ENCODE measurements at places on chromosomes 12 and 14. TPM values are rescaled to one million over a fixed set of nuclear protein-coding genes. Genes with fewer than 3 reads are reported as not detected.

The AMDHD1 gene
- total RNA-seq = 0.69 TPM

DNA sequence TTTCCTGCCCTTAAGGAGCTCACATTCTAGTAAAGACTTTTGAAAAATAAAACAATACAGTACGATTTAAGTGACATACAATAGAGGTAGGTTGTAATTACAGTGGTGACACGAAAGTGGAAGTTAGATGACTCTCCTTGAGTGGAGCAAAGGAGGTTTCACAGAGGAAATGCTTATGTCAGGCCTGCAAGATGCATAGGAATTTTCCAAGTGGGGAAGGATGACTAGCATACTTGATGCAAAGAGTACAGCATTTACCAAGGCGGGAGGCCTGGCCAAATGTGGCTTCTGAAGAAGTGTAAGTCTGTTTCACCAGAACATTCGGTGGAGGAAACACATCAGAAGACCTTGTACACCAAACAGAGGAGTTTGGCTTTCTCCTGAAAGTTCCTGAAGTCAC, 55.2 kb downstream of the ERO1A start:
- H3K4me3 ChIP-seq = no peak overlapping the region
- no peaks in the 10 kb centered on the region for H3K27me3 ChIP-seq
- H3K4me1 ChIP-seq = no peaks in the 10 kb centered on the region

DNA sequence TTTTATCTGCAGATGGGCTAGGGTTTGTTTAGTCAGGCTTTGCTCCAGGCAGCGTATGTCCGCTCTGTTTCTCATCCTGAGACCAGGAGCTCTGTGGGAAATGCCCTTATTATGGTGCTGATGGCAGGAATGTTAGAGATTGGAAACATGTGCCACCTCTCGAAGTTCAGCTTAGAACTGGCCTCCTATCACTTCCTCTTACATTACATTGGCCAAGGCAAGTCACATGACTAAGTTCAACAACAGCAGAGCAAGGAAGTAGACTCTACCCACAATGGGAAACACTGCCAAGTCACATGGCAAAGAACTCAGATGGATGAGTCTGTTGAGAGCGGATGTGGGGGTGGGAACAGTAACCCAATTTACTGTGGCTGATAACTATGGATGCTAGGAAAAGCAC, 161.9 kb upstream of the WSCD2 start:
- H3K27me3 ChIP-seq = no peaks in the 10 kb centered on the region
- no peak overlapping the region for H3K27ac ChIP-seq

- DNase-seq = no peak
- no peaks in the 10 kb centered on the region for H3K27me3 ChIP-seq
Measured at GRCh38 chr12:76464631-76465166, 94.9 kb downstream of the OSBPL8 start.

GRCh38 chr14:25887251-25887878, 710.5 kb downstream of the NOVA1 start:
- H3K27ac ChIP-seq = no peak overlapping the region
- H3K4me1 ChIP-seq = no peaks in the 10 kb centered on the region
- H3K4me3 ChIP-seq = no peak overlapping the region

GRCh38 chr14:72420749-72421474, 473.0 kb downstream of the DPF3 start:
- no peaks in the 10 kb centered on the region for H3K4me1 ChIP-seq
- no peaks in the 10 kb centered on the region for H3K36me3 ChIP-seq
- no peak overlapping the region for H3K4me3 ChIP-seq
- no peaks in the 10 kb centered on the region for H3K27me3 ChIP-seq
- no peak overlapping the region for H3K27ac ChIP-seq
- DNase-seq = peak; percentile 79

DNA sequence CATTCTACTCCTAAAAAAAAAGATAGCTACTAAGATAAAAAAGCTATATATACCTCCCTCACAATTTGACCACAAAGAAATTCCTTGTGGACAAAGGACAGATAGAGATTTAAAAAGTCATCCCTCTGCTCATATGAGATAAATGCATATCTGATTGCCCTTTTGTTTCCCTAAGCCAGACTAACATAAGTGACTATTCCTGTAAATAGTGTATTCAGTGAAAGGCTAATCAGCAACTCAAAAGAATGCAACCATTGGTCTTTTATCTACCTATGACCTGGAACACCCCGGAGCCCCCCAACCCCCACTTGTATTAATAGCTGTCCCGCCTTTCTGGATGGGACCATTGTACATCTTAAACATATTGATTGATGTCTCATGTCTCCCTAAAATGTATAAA, 6.3 kb upstream of the TMPO start:
- H3K27ac ChIP-seq = no peak overlapping the region
- no peaks in the 10 kb centered on the region for H3K4me1 ChIP-seq
- H3K4me3 ChIP-seq = no peak overlapping the region

DNA sequence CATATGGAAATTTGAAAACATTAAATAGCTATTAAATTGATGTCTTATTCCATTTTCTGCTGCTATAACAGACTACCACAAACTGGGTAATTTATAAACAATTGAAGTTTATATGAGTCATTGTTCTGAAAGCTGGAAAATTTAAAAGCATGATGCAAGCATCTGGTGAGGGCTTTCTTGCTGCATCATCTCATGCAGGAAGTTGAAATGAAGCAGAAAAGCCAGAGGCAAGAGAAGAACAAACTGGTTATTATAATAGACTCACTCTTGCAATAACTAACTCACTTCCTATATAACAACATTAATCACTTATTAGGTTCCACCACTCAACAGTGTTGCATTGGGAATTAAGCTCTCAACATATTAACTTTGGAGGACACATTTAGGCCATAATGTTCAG, 1277.4 kb downstream of the LRFN5 start:
- H3K4me3 ChIP-seq = no peak overlapping the region
- H3K36me3 ChIP-seq = no peaks in the 10 kb centered on the region
- H3K27ac ChIP-seq = no peak overlapping the region
- no peaks in the 10 kb centered on the region for H3K27me3 ChIP-seq
- H3K4me1 ChIP-seq = no peaks in the 10 kb centered on the region
- DNase-seq = no peak

DNA sequence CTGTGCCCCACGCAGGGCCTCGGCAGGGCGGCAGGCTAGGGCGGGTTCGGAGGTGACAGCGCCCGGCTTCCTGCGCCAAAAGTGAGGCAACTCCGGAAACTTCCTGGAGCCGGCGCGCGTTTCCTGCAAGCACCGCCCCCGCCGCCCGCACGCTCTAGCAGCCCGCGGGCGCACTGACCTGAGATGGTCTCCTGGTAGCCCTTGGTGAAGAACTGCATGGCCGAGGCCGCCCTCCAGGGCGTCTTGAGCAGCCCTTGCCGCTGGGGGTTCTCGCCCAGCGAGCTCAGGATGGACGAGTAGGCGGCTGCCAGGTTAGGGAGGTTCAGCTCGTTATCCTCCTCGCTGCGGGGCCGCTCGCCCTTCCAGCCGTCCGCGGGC, 494 bp downstream of the GCH1 start:
- H3K27me3 ChIP-seq = peaks cover 22% of the 10 kb centered on the region
- H3K4me1 ChIP-seq = peaks cover 17% of the 10 kb centered on the region
- DNase-seq = peak; percentile 68

GRCh38 chr12:51480978-51481377, 56.3 kb downstream of the SLC4A8 start:
- DNase-seq = no peak
- no peaks in the 10 kb centered on the region for H3K27me3 ChIP-seq
- no peaks in the 10 kb centered on the region for H3K4me1 ChIP-seq
- H3K27ac ChIP-seq = no peak overlapping the region
- no peak overlapping the region for H3K4me3 ChIP-seq

GRCh38 chr14:51783765-51784164, 76.6 kb upstream of the GNG2 start:
- peaks cover 3% of the 10 kb centered on the region for H3K4me1 ChIP-seq
- no peak overlapping the region for H3K27ac ChIP-seq
- DNase-seq = no peak
- H3K36me3 ChIP-seq = no peaks in the 10 kb centered on the region
- no peaks in the 10 kb centered on the region for H3K27me3 ChIP-seq

DNA sequence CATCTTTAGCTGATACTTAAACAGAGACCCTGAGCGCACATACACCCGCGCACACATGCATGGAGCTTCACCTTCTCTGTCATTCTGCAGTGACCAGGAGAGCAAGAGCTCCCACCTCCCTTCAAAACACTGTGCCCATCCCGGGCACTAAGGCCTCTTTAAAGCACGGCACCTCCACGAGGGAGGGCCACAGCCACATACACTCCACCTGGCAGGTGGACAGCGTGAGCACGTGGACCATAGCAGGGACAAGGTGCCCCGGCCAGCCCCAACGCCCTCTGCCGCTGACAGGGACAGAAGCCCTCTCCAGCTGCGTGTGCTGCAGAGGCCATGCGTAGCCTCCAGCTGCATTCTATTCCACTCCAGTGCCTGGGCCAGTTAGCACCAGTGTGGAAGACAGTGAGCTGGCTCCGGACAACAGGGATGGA, 5.4 kb downstream of the GAPDH start:
- DNase-seq = no peak
- H3K4me1 ChIP-seq = peaks cover 46% of the 10 kb centered on the region
- no peak overlapping the region for H3K4me3 ChIP-seq
- H3K27me3 ChIP-seq = no peaks in the 10 kb centered on the region
- peak overlapping the region; percentile 67 for H3K27ac ChIP-seq
- peaks cover 88% of the 10 kb centered on the region for H3K36me3 ChIP-seq

GRCh38 chr12:1644534-1645438, 15.8 kb downstream of the WNT5B start:
- peaks cover 43% of the 10 kb centered on the region for H3K4me1 ChIP-seq
- DNase-seq = peak; percentile 77
- H3K4me3 ChIP-seq = no peak overlapping the region
- H3K36me3 ChIP-seq = peaks cover 22% of the 10 kb centered on the region
- peaks cover 22% of the 10 kb centered on the region for H3K27me3 ChIP-seq

DNA sequence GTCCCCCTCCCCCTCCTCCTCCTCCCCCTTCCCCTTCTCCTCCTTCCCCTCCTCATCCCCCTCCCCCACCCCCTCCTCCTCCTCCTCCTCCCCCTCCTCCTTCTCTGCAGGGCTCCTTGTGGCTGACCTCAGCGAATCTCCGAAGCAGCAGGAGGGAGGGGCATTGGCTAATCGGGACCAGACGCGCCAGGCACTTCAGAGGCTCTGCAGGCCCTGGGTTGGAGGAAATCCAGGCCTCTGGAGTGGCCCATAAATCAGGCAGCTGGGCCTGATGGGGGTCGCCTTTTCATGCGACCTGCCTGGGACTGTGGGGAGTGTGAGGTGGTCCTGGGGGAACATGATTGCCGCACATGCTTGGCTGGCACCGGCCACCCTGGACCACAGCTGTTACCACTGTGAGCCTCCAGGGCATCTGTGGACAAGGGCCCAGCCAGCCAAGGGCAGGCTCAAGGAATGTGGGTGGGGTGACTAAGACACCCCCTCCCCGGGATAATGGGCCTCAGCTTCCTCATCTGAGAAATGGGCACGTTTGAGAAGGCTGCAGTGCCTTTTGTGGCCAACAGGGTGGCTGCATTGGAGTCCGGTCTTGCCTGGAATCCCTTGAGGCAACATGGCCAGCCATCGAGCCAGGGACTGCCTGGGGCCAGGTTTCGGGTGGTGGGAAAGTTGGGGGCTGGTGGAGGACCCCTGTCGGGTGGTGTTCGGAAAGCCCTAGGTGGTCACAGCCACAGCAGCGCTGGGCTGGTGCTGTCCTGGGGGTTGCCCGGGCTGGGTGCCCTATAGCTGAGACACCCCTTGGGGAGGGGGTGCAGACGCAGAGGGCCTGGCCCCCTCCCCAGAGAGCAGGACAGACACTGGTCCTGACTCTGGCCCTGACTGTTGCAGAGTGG, 12.0 kb downstream of the KIF26A start:
- H3K27ac ChIP-seq = peak overlapping the region; percentile 40
- peak; percentile 82 for DNase-seq
- peaks cover 29% of the 10 kb centered on the region for H3K36me3 ChIP-seq
- peaks cover 4% of the 10 kb centered on the region for H3K27me3 ChIP-seq
- peaks cover 75% of the 10 kb centered on the region for H3K4me1 ChIP-seq

- H3K27ac ChIP-seq = no peak overlapping the region
- H3K4me3 ChIP-seq = no peak overlapping the region
- DNase-seq = no peak
- no peaks in the 10 kb centered on the region for H3K27me3 ChIP-seq
Measured at GRCh38 chr12:102390068-102390467, 90.3 kb downstream of the IGF1 start.

The ASCL1 gene
- 7.6 TPM for total RNA-seq

DNA sequence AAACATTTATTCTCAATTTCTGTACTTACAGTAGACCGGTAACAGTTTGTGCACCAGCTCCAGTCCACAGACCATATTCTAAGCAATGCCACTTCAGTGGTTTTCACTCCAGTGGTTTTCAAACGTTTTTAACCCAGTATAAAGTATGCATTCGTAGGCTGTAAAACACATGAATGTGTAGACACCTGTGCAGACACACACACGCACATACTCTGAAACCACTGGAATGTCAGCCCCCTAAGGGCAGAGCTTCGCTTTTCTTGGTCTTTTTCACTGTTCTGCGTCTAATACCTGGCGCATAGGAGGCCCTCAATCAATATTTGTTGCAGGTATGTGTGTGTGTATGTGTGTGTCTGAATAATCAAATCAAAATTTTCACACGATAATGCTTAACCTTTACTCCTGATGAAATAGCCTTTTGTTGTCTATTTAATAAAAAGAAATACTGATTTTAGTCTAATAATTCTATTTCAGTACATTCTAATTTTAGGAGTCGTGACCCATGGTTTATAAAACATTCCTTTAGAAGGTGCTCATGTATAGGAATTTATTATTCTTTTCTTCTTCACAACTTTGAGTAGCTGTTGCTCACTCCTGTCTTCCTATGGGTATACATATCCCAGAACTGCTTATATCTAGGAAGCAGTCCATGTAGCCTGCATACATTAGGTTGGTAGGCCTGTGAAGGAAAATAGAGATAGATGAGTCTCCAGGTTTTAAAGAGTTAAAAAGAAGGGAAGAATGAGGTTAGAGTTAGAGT, 73.6 kb upstream of the REP15 start:
- no peaks in the 10 kb centered on the region for H3K27me3 ChIP-seq
- no peak overlapping the region for H3K4me3 ChIP-seq
- no peaks in the 10 kb centered on the region for H3K4me1 ChIP-seq
- no peaks in the 10 kb centered on the region for H3K36me3 ChIP-seq

The SYT1 gene
- 38.0 TPM for total RNA-seq

DNA sequence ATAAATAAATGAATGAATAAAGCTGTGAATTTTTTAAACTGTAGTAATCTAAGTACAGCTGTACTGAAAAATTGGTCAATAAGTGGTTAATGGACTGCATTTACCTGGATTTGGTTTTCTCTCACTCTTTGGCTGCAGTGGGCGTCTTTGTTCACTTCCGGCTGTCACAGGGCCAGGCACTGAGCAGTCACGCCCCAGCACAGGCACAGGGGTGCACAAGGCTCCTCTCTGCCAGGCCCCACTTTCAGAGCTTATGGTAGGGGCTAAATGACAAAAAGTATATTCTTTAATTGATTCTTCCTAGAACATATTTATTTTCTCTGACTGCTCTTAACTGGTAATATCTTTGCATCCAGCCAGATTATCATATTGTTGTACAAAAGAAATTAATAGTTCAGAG, 70.6 kb upstream of the DYNC1H1 start:
- H3K27me3 ChIP-seq = no peaks in the 10 kb centered on the region
- no peak overlapping the region for H3K27ac ChIP-seq
- DNase-seq = no peak
- H3K4me1 ChIP-seq = no peaks in the 10 kb centered on the region
- H3K4me3 ChIP-seq = no peak overlapping the region

The FAIM2 gene
- total RNA-seq = 18.1 TPM

Data from spinal cord (tissue), 10 donors.